B cell (primary cell): ENCODE measurements at places on chromosomes 1 and 21. TPM values are rescaled to one million over a fixed set of nuclear protein-coding genes. Genes with fewer than 3 reads are reported as not detected.

The MYOM3 gene
- not detected in 2 replicates for total RNA-seq

The OPRD1 gene
- total RNA-seq = not detected in 2 replicates

The MCOLN2 gene
- total RNA-seq = 25.8 and 35.3 TPM in 2 replicates

The PRR9 gene
- not detected in 2 replicates for total RNA-seq

The TMEM54 gene
- total RNA-seq = not detected in 2 replicates

- no peak for DNase-seq
These were observed 758 bp upstream of the CNTN2 start for GRCh38 chr1:205041998-205042910.

GRCh38 chr1:236670060-236670459 is 16.2 kb upstream of the ACTN2 start:
- DNase-seq = no peak

DNA sequence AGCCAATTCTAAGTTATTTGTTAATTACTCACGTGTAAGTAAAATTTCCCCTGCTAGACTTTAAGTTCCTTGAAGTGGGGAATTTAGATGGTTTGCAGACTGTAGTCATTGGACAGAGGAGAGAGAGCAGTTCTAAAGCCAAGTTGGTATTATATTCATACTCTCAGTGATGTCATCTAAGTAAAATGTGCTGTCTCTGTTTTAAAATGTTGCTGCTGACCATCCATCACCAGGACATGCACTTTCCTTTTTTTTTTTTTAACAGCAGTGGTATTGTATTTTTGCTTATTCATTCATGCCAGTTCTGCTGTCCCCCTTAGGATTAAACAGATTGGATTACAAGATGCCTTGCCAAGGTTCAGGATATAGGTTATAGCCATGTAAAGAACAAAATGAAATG is 2.3 kb downstream of the TTLL7 start:
- no peak for DNase-seq

DNA sequence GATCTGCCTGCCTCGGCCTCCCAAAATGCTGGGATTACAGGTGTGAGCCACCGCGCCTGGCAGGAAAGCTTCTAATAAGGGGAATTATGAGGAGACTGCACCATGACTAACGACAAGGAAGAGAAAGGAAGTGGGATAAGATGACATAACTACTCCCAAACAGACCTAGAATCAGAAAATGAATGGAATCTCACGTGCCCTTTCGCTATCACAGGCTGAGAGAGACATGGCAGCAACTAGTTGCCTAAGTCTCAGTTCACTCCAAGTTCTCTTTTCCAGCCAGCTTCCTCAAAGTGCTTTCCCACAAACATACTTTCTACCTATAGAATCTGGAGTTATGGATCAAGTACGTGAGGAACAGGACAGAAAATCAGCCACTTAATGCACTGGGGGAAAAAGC is 2.0 kb downstream of the PI4KB start:
- no peak for DNase-seq

- DNase-seq = no peak
These were observed 109.8 kb downstream of the PLPPR4 start for GRCh38 chr1:99374109-99374508.

DNA sequence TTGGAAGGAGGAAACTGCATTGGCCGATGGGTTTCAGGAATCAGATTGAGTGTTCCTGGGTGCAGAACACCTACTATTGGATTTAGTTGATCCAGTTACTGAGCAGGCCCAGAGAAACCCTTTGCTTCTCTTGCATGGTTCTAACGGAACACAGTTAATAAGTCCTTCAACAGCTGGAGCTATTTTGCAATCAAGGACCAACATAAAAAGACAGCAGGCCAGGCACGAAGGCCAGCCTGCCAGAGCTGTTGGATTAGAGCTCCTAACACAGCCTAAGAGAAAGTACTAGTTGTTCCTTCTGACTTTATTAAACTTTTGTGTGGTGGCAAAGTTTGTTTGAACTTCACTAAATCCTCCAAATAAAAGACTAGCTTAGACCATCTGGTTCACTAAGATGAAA is 148.0 kb upstream of the LMO4 start:
- no peak for DNase-seq

DNA sequence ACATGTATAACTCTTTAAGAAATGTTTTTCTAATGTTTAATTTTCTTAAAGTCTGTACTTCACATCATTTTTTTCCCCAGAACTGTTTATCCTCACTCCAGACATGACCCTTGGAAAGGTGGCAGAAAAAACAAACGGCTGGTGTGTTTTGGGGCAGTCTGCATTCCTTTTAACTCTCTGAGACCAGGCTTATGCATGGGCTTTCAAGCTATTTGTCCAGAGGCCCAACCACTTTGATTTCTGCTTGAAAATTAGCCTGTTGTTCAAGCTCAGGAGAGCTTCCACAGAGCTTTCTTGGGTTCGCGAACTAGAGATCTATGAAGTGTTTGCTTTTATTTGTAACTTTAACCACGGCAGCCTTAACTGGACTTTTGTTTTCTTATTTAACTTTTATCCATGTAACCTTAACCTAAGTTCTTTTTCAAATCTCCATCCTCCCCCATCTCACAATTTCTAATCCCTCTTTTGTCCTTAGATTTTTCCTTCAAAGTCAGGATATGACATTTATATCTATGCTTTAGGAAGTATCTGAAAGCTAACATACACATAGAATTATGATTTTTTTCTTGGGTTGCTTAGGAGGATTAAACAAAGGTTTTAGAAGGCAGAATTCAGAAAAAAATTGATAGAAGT is 111.8 kb downstream of the FGGY start:
- no peak for DNase-seq

DNA sequence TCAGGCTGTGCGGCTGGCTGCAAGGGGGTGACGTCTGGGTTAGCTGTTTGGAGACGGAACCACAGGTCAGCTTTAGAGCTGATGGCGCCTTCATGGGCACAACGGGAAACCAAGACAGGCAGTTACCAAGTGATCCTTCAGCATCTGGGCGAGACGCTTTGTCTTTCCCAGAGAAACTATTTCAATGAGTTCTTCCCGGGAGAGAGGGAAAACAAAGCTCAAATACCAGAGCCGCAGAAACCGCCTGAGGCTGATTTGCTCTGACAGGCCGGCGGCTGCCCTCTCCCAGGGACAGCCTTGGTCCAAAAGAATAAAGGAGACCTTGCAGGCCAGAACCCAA is 76.5 kb downstream of the CD58 start:
- DNase-seq = no peak

DNA sequence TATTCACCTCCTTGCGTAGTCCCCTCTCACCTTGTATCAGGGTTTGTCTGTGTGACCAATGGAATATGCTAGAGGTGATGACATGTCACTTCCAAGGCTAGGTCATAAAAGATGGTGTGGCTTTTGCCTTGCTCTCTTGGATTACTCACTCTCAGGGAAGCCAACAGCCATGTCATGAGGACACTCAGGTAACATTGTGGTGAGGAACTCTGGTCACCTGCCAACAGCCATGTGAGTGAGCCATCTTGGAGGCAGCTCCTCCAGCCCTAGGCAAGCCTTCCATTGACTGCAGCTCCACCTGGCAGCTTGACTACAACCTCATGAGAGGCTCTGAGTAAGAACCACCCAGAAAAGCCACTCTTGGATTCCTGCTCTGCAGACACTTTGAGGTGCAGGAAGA is 11.0 kb upstream of the HEYL start:
- no peak for DNase-seq

DNA sequence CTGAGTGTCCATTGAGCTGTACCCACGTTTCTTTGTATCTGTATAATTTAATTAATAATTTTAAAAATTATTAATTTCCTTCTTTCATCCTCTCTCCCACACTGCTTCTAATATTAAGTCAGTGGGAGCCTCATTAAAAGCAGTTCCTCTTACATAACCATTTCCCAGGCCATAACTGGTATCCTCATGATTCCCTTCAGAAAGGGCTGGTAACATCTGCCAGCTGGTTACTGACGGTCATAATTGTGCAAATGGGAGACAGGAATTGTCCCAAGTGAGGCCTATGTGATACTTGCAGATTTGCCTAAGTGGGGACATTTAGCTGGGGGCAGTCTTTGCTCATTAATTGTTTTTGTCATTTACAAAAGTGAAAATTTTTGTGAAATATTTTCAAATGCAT is 69.0 kb upstream of the SPAG17 start:
- no peak for DNase-seq

DNA sequence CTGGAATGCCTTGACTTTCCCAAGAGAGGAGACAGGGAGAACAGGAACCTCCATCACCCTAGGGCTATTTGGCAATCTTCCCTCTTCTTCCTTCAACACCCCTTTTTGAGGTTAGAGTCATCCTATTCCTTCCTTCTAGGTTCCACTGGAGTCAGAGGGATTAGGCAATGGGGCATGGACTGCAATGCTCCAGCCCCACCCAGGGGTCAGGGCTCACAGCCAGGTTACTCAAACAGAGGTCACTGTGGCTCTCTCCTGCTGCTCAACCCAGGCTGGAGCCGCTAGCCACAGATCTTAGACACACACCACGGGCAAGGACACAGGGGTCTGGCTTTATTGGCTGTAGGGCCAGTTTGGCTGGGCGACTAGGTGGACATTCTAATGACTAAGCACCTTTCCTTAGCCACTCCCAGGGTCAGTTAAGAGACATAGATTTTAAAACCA is 145.5 kb upstream of the NRIP1 start:
- no peak for DNase-seq
